ENCODE measurements at places on chromosomes 1 and 21. TPM values are rescaled to one million over a fixed set of nuclear protein-coding genes. Genes with fewer than 3 reads are reported as not detected.

GRCh38 chr1:243725846-243726245 is 124.2 kb downstream of the AKT3 start:
- no peak for DNase-seq

- peak; percentile 62 for DNase-seq
Measured at GRCh38 chr1:203796236-203796605, 798 bp downstream of the ZBED6 start.

- no peak for DNase-seq
Measured at GRCh38 chr1:219575563-219575962, 37.3 kb downstream of the ZC3H11B start.

- DNase-seq: no peak
Measured at GRCh38 chr1:160720356-160721085, 8.9 kb upstream of the CD48 start.

DNA sequence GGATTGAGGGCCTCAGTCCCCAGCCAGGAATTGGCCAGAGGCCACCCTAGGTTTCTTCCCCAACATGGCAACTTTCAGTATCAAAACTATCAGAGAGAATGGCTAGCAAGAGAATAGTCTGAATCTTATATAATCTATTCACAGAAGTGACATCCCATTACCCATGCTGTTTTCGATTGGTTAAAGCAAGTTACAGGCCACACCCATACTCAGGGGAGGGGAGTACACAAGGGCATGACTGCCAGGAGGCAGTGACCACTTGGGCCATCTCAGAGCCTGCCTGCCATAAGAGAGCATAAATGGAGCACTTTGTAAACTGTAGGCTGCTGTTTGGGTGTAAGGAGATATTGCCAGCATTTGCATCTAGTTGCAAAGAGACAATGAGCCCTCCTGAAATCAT is 65.4 kb downstream of the FAM163A start:
- no peak for DNase-seq

The S100B gene
- 1.7 TPM for polyA plus RNA-seq
